ENCODE measurements at places on chromosomes 12 and 14.
A peak's percentile ranks its signal among the peaks of the same experiment; 100 is the strongest.

DNA sequence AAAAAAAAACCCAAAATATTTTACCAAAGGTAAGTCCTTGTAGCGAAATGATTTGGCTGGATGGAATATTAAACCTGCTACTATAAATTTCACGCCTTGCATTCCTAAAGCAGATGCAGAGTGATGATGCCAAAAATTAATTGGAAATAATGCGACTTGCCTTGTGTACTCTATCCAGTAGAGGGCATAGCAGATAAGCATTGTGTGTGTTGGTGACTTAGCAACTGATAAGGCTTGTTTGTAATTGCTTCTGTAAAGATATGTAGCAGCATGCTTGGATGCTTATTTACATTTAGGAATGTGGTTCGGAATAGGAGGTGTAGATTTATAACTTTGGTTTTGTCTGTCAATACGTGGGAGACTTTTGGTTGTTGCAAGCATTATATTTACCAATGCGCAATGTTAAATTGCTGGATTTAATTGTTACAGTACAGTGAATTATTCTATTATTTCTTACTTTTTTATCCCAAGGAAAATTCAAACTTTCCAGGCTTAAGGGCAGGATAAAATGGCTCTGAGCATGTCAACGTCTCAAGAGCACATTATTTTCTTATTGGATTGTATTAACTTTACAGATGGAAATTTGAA lies 80.5 kb downstream of the TMEM260 start:
- DNase-seq: peak; percentile 26

DNA sequence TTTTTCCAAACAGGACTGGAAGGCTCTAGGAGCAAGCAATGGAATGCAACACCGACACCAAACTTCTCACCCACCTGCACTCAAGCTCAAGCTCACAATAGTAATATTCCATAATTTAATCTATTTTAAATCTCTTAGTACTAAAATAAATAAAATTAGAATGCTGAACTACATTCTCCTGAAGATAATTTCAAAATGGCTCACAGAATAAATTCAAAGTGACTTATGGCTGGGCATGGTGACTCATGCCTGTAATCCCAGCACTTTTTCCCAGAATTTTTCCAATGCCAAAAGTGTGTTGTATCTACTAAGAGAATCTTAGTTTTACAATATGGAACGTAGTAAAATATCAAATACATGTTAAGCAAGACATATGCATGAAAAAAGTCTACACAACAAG lies 31.5 kb downstream of the DUSP16 start:
- no peak for DNase-seq

- DNase-seq: no peak
Observed at GRCh38 chr14:23727566-23728335, 91.6 kb downstream of the DHRS2 start.

GRCh38 chr14:35883677-35884293 lies 57.6 kb downstream of the BRMS1L start:
- DNase-seq: no peak

DNA sequence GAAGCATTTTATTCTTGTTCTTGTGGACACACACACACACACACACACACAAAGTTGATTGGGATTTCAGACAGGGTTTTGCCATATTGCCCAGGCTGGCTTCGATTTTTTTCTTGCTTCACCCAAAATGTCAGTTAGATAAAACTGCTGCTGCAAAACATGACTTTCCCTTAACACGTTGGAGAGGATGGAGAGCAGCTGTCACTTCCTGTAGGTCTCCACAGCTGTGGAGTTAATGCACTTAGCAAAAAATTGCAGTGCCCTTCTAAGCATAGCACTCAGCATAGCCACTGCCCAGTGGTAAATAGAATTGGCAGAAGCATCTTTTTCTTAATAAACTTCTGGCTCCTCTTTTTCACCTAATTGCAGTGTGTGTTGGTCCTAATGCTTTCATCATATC lies 54.5 kb downstream of the PDZRN4 start:
- no peak for DNase-seq

DNA sequence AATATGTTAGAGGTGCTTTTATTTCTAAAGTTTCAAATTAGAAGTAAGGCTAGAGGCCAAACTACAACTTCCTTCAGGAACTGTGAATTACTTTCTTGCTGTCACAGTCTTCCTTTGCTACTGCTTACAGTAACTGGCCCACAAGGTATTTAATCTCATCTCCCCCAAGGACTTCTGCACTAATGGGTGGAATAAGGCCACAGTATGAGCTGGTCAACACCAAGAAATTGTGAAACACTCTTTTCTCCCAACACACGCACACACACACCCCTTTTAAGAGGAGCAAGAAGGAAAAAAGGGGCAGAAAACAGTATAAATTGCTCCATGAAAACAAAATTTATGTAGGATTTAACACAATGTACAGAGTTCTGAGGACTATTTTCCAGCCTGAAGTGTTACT lies 45.6 kb downstream of the SCAF11 start:
- DNase-seq: peak; percentile 12

DNA sequence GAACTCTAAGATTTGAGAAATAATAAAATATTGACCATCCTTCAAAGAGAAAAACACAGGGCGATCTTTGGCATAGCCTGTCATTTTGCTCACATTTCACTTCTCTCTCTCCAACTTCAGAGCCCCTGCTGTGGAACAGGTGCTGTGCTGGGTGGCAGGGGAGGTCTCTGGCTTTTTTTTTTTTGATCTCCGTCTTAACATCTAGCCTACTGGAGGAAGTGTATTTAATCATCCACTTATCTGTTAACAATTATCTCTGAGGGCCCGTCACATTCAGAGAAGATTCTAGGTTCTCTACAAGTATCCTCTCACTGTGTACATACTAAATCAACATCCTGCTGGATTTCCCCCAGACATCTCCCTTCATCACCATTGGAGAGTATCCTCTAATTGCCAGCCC lies 34.1 kb downstream of the CHST11 start:
- DNase-seq: no peak

DNA sequence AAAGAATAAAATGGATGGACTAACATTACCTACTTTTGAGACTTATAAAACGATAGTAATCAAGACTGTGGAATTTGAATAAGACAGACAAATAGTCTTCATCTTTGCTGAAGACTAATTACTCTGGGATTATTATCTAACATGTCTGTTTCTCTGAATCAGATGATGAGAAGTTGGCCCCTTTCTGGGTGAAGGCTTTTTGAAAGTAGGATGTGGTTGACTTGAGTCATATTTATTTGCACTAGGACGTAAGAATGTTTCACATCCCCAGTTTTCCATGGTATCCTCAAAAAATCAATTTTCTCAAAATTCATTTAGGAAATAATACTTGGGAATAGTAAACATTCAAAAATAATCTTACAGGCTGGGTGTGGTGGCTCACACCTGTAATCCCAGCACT lies 31.8 kb downstream of the PKP2 start:
- no peak for DNase-seq

DNA sequence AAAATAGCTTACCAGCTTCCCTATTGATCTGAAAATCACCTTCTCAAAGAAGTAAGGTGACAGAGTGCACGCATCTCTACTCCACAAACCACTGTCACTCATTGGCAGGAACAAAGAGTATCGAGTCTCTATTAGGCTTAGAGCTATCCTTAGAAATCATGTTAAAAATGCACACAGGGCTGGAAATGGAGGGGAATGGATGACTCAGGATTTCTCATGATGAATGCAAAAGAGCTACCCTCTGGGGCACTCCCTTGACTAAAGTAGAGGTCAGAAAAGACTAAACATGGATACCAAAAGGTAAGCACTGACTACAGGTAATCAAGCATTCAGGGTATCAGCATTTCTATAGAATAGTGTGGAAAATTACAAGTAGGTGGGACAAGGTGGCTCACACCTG lies 96.1 kb upstream of the ANO4 start:
- DNase-seq: no peak

DNA sequence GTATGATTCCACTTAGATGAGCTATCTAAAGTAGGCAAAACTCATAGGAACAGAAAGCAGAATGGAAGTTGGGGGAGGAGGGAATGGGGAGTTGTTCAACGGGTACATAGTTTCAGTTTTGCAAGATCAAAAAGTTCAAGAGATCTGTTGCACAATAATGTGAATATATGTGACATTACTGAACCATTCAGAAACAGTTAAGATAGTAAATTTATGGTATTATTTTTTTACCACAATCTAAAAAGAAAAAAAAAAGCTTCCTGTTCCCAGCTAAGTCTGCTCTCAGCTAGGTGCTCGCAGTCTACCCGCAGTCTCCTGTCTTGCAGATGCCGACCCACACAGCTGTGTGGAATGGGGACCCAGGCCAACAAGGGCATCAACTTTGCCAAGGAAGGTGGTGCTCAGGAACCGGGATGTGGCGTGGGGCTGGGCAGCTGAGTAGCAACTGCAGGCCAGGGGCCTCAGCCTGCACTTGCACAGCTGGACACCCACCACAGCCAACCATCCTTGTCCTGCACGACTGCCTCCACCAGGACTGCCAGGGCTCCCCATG lies 15.3 kb upstream of the ANO6 start:
- DNase-seq: no peak

- DNase-seq: no peak
Observed at GRCh38 chr14:94728950-94729349, 41.0 kb downstream of the GSC start.

GRCh38 chr14:48378541-48378940 lies 703.1 kb upstream of the MDGA2 start:
- no peak for DNase-seq

DNA sequence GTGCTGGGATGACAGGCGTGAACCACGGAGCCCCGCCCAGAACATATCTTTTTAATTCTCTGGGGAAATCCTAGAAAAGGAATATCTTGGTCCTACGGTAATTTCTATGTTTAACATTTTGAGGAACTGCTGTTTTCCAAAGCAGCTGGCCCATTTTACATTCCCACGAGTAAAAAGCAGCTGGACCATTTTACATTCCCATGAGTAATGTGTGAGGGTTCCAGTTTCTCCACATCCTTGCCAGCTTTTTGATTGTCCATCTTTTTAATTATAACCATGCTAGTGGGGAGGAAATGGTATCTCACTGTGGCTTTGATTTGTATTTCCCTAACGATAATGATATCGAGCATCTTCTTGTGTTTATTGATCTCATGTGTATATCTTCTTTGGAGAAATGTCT lies 4.4 kb upstream of the P2RX4 start:
- DNase-seq: no peak

- no peak for DNase-seq
Observed at GRCh38 chr12:15851919-15852318, 30.3 kb upstream of the STRAP start.

DNA sequence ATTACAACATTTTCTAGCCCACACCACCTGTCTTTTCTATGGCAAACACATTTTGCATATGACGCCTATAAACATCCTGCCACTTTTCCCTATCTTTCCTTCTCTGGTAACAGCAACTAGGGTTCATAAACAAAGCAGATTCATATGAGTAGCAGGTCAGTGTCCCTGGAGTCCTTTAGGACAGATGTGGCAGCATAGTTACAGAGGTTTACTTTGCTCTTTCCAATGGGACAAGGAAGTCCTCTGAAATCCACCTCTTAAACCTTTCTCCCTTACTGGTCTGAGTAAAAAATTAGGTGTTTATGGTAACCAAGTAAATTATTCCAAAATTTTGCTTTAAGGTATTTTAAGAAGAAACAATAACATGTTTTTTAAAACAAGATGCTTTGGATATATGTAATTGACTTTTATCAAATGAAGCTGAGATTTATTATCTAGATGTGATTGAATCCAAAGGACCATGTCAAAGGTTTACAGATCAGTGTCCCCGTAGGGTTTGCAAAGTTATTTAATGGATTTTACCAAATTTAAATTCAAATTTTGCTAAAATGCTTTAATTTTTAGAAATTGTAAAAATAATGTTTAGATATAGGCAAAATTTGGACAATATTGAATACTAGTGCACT lies 79.2 kb upstream of the PAWR start:
- no peak for DNase-seq

DNA sequence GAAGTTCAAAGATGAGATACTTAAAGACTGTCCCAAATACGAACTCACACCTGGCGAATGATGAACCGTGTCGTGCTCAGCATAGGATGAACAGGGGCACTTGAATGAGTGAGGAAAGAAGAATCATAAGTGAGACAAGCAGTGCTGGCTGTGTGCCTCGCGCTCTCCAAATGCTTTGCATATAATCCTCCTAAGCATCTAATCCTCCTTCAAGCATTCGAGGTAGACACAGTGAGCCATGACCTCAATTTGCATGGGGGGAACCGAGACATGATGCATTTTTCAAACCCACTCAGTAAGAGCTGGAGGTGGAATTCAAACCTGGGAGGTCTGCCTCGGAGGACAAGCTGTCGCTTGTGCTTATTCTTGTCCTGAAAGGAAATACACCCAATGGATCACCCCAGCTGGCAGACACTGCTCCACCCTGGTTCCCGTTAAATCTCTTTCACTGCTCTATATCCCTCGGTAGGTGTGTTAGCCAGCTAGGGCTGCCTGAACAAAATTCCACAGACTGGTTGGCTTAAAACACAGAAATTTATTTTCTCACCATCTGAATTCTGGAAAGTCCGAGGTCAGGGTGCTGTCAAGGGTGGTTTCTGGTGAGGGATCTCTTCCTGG lies 274.0 kb downstream of the SLC15A4 start:
- no peak for DNase-seq

DNA sequence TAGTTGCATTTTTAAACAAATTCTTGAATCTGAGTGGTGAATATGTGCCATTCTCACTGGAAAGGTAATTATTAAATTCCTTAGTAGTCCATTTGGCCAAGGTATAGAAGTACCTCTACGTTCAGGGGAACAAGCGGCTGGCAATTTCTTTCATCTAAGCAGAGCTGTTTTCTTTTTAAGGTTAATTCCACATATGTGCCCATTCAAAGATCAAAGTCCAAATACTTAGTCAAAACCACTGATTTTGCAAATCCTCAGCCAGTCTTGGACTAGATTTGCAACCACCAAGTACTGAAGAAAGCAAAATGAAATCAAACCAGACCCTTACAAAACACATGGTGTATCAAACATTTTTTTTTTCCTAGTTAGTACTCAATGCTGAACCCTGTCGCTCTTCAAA lies 68.7 kb upstream of the JDP2 start:
- no peak for DNase-seq

GRCh38 chr12:4031703-4032291 lies 158.6 kb upstream of the PARP11 start:
- DNase-seq: peak; percentile 57

DNA sequence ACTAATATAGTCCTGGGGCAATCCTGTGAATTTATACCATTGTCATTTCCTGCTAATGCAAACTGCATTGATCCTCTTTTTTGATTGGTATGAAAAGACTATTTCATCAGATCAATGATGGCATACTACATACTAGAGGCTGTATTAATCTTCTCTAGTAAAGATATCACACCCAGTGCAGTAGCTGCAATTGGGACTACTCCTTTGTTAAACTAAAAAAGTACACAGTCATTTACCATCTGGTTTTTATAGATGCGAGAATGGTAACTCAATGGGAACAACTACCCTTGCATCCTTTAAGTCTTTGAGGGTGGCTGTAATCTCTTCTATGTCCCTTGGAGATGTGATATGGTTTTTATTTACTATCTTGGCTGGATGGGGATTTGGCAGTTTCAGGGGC lies 80.2 kb upstream of the STK38L start:
- no peak for DNase-seq

GRCh38 chr12:62215506-62215905 lies 44.7 kb upstream of the USP15 start:
- DNase-seq: no peak

Data from NCI-H226 (cell line).